ENCODE measurements at places on chromosomes 11 and 22.

DNA sequence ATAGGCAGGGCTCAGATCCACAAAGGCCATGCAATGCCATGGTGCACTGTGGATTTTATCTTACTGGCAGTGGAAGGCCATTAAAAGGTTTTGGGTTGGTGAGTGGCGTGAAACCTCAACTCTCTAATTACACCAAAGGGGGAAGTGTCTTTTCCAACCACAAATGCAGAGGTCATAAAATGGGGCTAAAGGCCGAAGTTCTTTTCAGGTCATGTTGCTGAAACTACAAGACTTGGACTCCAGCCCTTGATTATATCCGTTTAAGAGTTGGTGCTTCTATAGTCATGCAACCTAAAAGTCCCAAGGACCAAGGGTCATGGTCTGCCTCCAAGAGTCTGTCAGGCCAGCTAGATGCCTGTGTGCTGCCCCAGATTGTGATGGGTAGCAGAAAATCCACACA is 434.3 kb downstream of the RAB38 start:
- no peak for DNase-seq

DNA sequence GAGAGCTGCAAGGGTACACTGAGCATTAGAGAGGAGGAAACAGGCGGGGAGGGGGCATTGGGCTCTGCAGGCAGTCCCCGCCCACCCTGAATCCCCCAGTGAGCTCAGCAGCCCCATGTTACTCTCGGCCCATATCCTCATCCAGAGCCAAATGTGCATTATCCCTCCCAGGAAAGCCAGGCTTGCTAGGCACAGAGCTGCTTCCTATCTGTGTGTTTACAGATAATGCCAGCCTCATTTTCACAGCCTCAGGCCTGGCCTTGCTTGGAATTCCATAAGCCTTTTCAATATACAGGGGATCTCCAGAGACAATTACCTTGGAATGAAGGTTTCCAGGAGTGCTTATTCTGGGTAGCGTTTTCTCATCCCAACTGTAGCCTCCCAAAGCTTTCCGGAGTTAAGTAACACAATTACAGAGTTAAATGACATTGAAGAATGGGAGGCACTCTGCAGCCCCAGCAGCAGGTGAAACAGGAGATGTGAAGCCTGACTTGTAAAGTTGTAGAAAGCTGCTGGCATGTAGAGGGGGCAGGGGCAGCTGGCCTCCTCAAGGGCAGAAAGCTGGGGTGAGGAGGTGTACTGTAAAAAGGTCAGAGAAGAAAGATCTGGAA is 91.5 kb upstream of the TBCEL start:
- DNase-seq, result no peak

DNA sequence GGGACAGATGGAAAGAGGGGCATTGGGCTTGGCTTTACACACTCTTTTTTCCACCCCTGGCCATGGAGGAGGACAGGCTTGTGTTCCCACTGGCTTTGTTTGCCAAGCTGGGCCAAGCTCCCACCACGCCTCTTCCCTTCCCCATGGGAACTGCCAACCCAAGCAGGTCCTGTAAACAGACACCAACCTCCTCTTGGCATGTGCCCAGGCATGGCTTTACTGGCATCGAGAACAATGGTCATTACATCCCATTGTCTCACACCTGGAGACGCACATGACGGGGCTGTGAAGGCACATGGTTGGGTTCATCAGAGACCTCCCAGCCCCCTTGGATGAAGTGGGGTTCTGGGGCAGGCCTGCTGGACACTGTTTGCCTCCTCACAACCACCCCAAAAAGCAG is 11.7 kb downstream of the SEC14L3 start:
- no peak for DNase-seq

DNA sequence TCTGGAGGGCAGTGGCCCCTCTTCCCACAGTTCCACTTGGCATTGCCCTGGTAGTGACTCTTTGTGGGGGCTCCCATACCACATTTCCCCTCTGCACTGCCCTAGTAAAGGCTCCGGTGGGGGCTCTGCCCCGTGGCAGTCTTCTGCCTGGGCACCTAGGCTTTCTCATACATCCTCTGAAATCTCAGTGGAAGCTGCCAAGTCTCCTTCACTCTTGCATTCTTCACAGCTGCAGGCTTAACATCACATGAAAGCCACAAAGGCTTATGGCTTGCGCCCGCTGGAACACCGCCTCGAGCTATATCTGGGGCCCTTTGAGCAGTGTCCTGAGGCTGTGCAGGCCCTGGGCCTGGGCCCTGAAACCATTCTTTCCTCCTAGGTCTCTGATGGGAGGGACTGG is 25.3 kb downstream of the PLEKHB1 start:
- DNase-seq, result no peak

Data from activated T-helper 2 cell treated with anti-CD3 and anti-CD28 coated beads, Interferon-gamma antibody, Interleukin-2, Interleukin-4, amounts not matched to agents 10 μg/mL and 5 μg/mL and 100 μg/mL, durations not matched to agents 14 hours and 24 hours and 36 hours (primary cell).